NCI-H345 (cell line): ENCODE measurements at places on chromosomes 1 and 21.
A peak's percentile ranks its signal among the peaks of the same experiment; 100 is the strongest.

DNA sequence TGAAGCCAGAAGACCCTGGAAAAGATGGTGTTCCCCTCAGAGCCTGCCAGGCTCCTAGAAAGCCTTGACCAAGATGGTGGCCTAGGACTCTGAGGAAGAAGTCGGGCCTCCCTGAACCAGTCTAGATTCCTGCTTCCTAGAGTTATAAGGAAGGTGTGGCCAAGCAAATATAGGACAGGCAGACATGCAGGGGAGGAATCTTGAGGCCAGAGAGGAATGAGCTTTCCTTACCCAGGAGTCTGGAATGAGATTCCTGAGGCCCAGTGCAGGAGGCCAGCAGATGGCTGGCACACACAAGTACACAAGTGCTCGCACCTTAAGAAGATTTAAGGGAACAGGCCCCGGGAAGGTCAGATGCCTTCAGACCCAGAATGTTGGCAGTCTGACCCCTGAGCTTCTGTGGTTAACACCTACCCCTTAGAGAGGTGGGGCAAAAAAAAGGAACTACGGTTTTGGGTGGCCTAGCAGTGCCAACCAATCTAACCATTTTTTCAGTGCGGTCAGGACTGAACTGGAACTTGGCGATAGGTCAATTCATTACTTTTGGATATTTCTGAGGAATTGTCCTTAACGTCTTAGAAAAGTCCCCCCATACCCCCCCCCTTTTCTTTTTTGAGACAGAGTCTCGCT, 73.3 kb downstream of the MDM4 start:
- DNase-seq: no peak

DNA sequence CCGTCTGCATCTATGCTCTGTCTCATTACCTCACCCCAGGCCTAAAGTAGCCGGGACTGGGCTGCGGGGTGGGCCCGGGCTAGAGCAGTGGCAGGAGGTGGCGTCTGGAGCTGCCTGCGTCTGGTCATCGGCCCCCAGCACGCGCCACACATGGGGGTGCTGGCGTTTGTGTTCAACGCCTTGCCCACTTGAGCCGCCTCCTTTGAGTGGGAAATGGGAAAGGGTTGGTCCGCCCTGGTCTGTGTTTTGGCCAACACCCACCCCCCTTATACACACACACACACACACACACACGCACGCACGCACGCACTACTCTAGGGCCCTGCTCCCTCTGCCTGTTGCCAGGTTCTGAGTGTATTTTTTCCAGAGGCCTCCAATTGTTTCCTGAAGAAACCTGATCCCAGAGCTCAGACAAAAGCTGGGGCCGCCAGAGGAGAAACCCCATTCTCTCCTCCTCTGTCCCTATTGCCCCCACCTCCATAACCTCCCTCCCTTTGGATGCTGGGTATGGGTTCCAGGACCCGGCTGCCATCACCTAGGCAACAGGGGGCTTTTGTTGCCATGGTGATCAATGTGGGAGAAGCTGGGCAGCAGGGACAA, 10.1 kb downstream of the VANGL2 start:
- DNase-seq: peak; percentile 77

GRCh38 chr1:2213576-2214505, 14.3 kb upstream of the SKI start:
- DNase-seq: no peak

GRCh38 chr1:202086579-202087350, 36.0 kb upstream of the GPR37L1 start:
- peak; percentile 65 for DNase-seq

- no peak for DNase-seq
These were observed 24.7 kb downstream of the CACHD1 start for GRCh38 chr1:64494659-64495058.

- no peak for DNase-seq
These were observed 56.4 kb downstream of the SASS6 start for GRCh38 chr1:100076319-100076718.

DNA sequence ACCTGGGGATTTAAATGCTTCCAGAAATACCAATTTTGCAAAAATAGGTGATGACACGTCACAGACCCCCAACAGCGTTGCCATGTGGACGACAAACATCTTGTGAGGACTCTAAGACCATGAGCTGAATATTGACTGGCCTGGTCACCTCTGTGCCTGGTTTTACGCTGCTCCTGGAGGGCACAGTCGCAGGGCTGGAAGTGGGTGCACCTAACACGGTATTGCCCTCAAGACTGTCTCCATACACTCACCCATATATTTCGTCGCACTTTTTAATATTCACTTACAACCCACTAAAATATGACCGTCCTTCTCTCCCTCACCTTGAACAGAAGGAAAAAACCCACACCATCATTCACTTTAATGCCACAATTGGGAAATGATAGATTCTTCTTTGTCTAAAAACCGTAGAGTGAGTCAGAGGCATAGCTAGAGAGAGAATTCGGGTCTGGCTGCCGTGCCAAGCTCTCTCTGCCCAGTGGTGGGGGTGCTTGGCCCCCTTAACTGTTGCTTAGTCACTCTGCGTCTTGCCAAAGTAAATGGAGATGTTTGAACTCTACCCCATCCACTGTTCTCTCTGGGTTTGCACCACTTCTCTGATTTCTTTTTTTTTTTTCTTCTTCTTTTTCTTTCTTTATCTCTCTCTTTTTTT, 40.8 kb upstream of the UTS2 start:
- no peak for DNase-seq

DNA sequence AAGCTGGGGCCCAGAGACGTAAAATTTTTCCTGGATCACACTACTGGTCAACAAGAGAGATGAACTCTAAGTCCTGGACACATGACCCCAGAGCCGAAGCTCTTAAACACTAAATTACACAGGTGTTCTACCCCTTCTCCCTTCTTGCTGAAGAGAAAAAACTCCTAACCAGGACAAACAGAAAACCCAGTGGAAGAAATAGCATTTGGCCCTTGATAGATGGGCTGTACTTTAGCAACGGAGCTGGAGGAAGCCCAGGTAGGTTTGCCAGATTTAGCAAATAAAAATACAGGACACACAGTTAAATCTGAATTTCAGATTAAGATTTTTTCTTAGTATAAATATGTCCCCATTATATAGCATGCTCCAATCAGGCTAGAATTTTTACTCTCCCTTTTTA, 72.7 kb downstream of the DIRAS3 start:
- no peak for DNase-seq

- DNase-seq: no peak
These were observed at the start of gene TCEA3 for GRCh38 chr1:23424293-23425192. Gene TCEA3, minus strand, starts transcription at chr1:23424748. Its CDS starts 115 bp downstream, at chr1:23424633.

DNA sequence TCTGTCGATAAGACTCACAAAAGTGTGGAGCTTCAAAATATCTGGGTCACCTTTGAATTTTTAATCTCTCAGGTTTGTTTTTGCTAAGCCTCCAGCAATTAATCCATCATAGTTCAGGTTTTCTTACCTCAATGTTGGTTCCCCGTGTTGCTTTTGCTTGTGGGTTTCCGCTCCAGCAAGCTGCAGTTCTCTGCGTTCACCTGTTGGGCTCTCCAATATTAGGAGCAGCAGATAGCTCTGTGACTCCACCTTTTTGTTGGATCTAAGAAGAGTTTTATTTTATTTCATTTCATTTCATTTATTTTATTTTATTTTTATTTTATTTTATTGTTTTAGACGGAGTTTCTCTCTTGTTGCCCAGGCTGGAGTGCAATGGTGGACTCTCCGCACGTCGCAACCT, 335.5 kb downstream of the COL11A1 start:
- DNase-seq: no peak

DNA sequence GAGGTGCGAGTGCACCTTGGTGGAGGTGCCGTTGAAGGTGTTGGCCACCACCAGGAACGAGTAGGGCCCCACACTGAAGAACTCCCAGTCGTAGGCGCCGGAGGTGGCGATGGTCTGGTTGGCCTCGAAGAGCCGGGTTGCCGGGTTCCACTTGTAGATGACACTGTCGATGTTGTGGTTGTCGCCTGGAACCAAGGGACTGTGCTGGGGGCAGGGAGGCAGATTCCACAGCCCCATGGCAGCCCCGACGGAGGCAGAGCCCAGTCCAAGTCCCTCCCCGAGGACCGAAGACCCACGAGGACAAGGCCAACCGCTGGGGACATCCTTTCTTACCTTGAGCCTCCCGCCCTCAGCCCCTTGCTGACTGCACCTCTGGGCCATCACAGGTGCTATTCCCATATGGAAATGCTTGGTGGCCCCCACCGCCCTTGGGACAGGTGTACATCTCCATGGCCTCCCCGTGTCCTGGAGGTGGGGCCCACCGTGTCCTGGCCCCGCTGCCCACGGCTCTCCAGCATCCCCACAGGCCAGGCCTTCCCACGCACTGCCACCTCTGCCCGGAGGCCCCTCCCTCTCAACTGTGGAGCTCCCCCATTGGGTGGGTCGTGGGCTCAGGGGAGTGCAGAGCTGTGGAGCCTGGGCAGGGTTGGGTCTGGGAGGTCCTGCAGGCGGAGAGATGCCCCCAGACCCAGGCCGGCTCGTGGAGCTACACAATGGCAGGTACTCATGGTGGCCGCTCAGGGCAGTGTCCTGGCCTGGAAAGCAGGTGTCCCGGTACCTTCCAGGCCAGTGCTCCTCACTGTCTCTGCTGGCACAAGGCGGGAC, 17.9 kb downstream of the KRTAP10-1 start:
- no peak for DNase-seq

DNA sequence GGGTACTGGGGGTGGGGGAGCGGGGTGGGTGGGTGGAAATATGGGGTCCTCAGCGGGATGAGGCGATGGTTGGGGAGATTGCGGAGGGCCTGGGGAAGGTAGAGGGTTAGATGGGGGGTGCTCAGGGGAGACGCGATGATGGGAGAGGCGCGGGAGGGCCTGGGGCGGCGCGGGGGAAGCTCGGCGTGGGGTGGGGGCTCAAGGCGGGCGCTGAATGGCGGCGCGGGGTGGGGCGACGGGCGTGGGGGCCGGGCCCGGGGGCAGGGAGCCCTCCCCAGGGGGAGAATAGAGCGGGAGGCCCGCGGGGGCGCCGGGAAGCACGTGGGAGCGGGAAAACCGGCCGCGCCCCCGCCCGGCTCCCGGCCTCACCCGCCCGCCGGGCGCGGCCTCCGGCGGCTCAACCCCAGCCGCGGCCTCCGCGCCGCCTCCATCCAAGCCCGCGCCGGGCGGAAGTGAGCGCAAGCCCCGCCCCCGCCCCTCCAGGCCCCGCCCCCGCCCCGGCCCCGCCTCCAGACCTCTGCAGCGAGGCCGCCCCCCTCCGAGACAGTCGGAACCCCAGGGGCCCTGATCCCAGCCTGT, at the start of gene FAAP20:
Gene FAAP20 (minus strand): TSS at position 454 of the 579 bp plus-strand sequence. CDS start 23 bp downstream, at position 431.
- peak; percentile 73 for DNase-seq

GRCh38 chr21:35840197-35840799, 220.0 kb downstream of the SETD4 start:
- peak; percentile 79 for DNase-seq

- peak; percentile 52 for DNase-seq
These were observed 47.9 kb upstream of the NBL1 start for GRCh38 chr1:19596065-19596713.

GRCh38 chr1:56287721-56288120, 291.6 kb downstream of the PLPP3 start:
- DNase-seq: no peak

- no peak for DNase-seq
These were observed 90.0 kb downstream of the ASH1L start for GRCh38 chr1:155472491-155473083.

DNA sequence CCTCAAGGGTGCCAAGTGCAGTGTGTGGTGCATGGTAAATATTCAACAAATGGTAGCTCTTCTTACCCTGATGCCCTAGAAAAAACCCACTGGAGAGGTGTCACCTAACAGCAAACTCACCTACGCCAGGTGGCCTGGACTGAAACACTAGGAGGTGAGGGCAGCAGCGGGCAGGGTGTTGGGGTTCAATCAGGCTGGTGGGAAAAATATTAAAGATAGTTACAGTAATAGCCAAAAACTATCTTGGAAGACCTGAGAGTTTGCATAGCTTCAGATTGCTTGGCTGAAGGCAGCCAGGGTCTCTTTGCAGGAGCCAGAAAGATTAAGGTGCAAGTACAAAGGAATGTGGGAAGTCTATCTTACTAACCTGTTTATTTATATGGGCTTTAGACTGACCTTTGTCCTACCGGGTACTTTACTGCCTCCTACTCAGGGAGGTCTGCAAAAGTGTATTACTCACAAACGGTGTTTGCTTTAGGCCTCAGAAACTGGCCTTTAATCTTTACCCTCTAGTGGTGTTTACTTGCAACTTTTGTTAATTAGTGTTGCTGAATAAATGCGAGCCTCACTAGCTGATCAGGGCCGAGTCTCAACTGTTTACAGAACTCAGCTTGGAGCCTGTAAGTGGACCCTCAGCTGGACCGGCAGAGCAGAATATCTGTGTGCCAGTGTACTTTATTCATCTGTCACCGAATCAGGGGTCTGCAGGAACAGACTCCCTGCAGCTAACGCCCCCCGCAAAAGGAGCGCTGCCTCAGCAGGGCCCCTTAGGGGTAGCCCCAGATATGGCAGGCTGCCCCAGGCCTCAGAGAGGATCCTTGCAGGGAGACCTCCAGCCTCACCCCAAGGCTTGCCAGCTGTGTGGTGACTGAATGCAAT, 63.9 kb downstream of the SYF2 start:
- no peak for DNase-seq

GRCh38 chr1:225280563-225280962, 147.3 kb downstream of the LBR start:
- no peak for DNase-seq

- DNase-seq: no peak
These were observed 348.5 kb downstream of the PTPRU start for GRCh38 chr1:29584776-29585175.

GRCh38 chr1:152451254-152451653, 37.2 kb upstream of the CRNN start:
- no peak for DNase-seq

DNA sequence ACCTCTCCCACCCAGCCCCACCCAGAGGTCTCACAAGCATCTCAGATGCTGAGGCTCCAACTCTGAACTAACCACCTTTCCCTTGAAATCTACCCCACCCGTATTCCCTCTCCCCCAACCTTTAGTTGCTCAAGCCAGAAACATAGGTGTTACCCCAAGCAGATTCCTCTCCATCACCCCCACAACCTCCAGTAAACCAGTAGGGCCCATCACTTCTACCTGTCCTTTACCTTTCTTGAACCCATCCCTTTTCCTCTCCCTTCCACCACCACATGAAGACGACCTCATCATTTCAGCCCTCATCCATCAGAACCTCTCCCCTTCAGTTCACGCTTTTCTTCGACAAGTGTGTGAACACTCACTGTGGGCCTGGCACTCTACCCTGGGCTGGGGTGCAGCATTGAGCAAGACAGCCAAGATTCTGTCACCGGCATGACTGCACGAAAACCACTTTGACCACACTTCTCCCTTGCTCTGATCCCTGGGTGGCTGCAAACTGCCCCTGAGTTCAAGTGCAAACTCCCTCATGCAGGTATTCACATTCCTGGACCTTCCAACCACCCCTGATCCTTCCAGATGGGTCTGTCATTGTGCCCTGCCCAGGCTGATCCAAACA, 65.5 kb upstream of the LAPTM5 start:
- DNase-seq: no peak

- no peak for DNase-seq
These were observed 389.7 kb downstream of the LMO4 start for GRCh38 chr1:87718241-87718950.

GRCh38 chr21:35868005-35868868, 192.1 kb downstream of the SETD4 start:
- no peak for DNase-seq
